ENCODE measurements at places on chromosomes 7 and 10. TPM values are rescaled to one million over a fixed set of nuclear protein-coding genes. Genes with fewer than 3 reads are reported as not detected.

Gene MICALL2
- 9.6 TPM for polyA plus RNA-seq

Gene MMD2
- 0.23 TPM for polyA plus RNA-seq

Gene CSGALNACT2
- polyA plus RNA-seq, result 16.4 TPM

Gene AZGP1
- 62.6 TPM for polyA plus RNA-seq

Gene PDE1C
- 5.0 TPM for polyA plus RNA-seq

Gene OGDHL
- polyA plus RNA-seq, result 57.4 TPM

Gene HDAC9
- 8.4 TPM for polyA plus RNA-seq

DNA sequence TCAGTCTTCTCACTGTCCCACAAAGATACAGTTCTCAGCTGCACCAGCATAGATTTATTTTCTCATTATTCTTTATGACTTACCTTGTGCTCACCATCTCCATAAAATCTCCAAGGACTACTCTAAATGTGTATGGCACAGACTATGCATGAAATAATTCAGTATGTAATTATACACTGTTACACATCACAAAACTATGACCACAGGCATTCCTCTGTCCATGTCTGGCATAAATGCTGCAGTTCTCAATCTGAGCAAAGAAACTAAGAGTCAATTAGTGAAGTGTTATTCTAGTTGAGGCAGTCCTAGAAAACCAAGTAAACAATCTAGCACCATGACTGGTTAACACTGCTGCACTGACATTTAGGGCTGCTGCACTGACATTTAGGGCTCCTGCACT lies 2.7 kb downstream of the CYCS start:
- DNase-seq, result no peak

- no peak for DNase-seq
Observed at GRCh38 chr10:67282871-67283270, 357.0 kb downstream of the LRRTM3 start.

DNA sequence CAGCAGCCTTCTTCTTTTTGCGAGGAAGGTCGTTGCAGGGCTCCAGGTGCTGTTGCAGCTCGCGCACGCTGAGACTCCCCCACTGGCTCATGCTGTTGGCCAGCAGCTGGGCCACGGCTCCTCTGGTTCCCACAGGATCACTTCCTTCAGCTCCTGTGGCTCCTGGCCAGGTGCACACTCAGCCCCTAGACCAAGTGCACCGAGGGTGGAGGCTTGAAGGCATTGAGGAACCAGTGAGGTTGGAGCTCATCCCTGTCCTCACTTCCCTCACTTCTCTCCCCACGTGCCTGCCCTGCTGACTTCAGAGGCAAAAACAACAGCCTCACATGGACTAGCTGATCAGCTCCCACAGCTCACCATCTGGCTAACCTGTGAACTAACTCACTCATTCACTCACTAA lies 46.2 kb upstream of the ADRB1 start:
- DNase-seq, result no peak

GRCh38 chr10:22764639-22765038 lies 50.3 kb upstream of the PIP4K2A start:
- DNase-seq, result no peak

DNA sequence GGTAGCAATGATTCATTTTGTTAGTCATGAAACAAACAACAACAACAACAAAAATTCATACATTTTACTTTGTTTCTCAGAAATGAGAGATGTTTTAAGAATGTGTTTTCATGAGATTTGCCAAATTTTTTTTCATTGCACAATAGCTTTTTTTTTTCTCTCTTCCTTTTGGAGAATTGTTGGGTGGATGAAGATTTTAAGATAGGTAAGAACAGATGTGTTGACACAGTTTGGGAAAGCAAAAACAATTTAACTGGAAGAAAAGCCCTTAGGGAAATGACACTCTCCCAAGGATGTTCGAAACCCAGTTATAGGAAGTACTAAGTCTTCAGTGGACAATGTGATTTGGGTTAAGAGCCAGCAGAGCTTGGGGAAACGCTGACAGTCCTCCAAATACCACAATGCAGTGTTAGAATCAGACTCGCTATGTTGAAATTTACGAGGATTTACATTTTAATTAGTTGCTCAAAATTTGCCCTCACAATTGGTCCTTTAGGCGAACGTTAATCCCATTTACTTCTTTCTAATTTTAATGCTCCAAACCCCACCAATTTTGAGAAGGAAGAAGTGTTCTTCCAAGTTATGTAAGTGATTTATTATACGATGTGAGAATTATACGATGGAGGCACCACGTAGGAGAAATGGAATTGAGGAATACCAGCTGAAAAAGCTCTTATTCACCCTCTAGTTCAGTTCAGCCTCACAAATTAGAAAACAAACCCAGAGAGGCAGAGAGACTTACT lies 61.2 kb downstream of the HHEX start:
- no peak for DNase-seq

- no peak for DNase-seq
Observed at GRCh38 chr10:22673091-22673392, 41.3 kb downstream of the PIP4K2A start.

DNA sequence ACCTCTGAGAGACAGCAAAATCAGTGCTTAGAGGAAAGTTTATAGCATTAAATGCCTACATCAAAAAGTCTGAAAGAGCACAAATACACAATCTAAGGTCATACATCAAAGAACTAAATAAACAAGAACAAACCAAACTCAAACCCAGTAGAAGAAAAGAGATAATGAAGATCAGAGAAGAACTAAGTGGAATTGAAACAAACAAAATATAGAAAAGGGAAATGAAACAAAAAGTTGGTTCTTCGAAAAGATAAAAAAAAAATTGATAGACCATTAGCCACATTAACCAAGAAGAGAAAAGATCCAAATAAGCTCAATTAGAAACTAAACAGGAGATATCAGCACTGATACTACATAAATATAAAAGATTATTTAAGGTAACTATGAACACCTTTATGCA lies 280.0 kb upstream of the NRG3 start:
- DNase-seq, result no peak

DNA sequence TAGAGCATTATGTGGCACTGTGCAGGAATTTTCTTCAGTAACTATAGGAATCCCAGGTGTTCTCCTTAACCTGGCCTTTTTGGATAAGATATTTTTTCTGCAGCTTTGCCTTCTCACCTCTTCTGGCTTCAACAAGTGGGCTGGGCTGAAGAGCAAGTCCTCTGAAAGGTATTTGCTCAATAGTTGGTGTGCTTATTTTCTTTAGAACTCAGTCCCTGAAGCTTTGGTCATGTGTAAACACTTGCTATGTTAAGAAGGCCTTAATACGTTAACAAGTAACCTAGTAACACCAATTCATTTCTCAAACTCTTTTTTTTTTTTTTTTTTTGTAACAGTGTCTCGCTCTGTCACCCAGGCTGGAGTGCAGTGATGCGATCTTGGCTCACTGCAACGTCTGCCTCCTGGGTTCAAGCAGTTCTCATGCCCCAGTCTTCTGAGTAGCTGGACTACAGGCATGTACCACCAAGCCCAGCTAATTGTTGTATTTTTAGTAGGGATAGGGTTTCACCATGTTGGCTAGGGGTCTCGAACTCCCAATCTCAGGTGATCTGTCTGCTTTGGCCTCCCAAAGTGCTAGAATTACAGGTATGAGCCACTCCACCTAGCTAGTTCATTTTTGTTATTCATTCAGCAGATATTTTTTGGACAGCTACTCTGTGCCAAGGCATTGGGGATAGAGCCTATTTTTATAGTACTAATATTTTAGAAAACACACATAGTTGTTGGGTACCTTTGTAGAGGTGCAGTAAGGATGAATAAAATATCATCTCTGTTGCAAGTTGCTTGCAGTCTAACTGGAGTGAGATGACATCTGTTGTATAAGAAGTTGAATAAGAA lies 164.6 kb downstream of the SND1 start:
- no peak for DNase-seq

DNA sequence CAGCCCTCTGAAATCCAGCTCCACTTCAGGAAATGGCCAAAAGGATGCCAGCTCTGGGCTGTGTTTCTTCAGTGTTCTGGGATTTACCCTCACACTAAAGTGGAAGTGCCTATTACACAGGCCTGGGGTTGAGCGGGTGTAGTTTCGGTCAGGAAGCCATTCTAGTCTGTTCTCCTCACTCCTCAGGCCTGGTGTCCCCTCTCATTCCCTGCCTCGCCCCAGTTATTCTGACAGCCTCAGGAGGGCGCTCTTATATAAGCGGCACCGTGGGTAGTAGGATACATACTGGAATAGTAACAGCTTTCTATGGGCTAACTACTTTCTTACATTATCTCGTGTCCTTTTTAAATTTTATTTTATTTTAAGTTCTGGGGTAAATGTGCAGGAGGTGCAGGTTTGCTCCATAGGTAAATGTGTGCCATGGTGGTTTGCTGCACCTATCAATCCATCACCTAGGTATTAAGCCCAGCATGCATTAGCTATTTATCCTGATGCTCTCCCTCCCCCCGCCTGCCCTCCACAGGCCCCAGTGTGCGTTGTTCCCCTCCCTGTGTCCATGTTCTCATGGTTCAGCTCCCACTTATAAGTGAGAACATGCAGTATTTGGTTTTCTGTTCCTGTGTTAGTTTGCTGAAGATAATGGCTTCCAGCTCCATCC lies 12.2 kb upstream of the LGI1 start:
- no peak for DNase-seq

DNA sequence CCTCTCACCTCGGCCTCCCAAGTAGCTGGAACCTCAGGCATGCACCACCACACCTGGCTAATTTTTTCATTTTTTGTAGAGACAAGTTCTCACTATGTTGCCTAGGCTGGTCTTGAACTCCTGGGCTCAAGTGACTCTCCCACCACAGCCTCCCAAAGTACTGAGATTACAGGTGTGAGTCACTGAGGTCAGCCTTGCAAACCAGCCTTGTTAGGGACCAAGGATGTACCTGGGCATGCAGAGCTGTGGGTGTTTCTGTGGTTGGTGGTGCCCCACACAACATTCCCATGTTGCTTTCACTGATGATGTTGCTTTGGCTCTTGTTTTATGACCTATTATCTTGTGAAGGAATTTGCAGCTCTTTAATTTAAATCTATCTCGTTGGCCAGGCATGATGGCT lies 54.8 kb downstream of the OTUD1 start:
- DNase-seq, result no peak

DNA sequence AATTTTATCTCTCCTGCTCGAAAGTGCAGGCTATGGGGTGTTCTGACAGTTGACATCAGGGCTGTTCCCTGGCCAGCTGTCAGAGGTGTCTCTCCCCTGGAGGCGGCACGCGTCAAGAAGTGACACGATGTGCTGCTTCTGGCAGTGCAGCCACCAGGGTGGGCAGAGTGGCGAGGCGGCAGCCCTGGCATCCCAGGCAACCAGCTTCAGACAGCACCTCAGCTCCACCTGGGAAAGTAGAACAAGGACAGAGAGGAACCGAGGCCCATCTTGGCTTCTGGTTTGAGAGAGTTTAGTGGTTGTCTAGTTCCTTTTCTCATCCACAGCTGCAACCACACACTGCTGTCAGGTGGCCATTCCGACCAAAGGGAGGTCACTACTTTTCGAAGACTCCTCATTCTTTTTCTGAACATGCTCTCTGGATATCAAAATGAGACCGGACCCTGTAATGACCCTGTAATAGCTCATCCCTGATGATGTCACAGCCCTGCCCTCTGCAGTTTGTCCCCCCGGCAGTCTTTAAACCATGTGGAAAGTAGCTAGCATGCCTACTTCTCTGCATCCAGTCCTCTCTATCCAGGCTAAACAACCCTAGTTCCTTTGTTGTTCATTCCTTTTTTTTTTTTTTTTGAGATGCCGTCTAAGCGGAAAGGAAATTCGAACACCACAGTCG lies 381.0 kb upstream of the NRP1 start:
- DNase-seq, result no peak

- peak; percentile 19 for DNase-seq
Observed at GRCh38 chr7:154383045-154383444, 330.8 kb downstream of the DPP6 start.

Data from renal pelvis (tissue), 12 donors.